Renal cortical epithelial cell (primary cell): ENCODE measurements at places on chromosomes 1 and 21. TPM values are rescaled to one million over a fixed set of nuclear protein-coding genes. Genes with fewer than 3 reads are reported as not detected.

Gene TTC39A
- total RNA-seq, result 24.5 and 79.0 TPM in 2 replicates

Gene SPRR2B
- not detected in 2 replicates for total RNA-seq

Gene WNT3A
- not detected in 2 replicates for total RNA-seq

Gene INSRR
- not detected in 2 replicates for total RNA-seq

Gene FHAD1
- 1.3 TPM in 1 of 2 replicates, not detected in the other for total RNA-seq
